Karpas-422 (cell line): ENCODE measurements at places on chromosomes 12 and 14.

- DNase-seq = no peak
These were observed 65.0 kb downstream of the CDK17 start for GRCh38 chr12:96335270-96335669.

- no peak for DNase-seq
These were observed 195.5 kb upstream of the TMPO start for GRCh38 chr12:98319716-98320425.

DNA sequence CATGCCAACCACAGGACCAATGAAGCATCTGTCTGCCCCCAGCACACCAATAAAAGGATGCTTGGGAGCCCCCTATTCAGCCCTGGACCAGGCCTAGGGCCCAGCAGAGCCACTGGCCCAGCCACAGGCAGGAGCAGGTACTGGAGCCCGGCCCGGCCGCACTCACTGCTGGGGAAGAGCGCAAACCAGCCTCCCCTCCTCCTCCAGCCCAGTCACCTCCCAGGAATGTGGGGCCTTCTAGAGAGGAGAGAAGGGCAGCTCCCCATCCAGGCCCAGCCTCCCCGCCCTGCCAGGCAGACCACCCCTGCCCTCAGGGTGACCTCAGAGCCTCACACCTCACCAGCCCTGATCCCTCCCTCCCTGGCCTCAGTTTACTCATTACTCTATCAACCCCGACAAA lies 56.2 kb downstream of the CCNK start:
- no peak for DNase-seq

DNA sequence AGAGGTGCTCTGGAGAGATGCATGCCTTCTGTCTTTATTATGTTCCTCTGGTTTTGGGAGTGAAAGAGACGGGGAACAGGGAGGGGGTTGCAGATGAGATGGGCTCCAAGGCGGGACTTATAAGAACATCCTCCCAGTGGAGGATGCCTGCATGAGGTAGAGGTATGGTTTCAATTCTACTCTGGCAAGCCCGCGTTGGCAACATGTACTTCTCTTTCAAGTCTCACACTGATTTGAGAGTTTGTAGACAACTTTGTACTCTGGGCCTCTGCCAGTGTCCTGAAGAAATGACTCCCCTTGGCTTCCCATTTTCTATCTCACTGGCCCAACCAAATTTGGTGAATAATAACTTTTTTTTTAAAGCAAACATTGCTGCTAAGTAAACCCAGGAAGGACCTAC lies 121.3 kb downstream of the C12orf75 start:
- no peak for DNase-seq

- DNase-seq = no peak
These were observed 19.2 kb upstream of the OS9 start for GRCh38 chr12:57674691-57675090.

DNA sequence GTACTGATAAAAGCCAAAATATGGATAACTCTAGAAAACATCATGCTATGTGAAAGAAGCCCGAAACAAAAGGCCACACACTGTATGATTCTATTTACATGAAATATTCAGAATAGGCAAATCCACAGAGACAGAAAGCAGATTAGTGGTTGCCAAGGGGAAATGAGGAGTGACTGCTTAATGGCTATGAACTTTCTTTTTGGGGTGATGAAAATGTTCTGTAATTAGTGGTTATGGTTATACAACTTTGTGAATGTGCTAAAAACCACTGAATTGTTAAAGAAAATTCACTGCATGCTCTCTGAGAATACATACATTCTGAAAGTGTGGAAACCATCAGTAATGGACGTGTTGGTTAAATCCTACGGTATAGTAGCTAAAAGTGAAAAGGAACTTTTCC lies 39.9 kb upstream of the STON2 start:
- DNase-seq = no peak
